ENCODE measurements at places on chromosomes 7 and 10. TPM values are rescaled to one million over a fixed set of nuclear protein-coding genes. Genes with fewer than 3 reads are reported as not detected.

NPC1L1 gene
- not detected for total RNA-seq

DNA sequence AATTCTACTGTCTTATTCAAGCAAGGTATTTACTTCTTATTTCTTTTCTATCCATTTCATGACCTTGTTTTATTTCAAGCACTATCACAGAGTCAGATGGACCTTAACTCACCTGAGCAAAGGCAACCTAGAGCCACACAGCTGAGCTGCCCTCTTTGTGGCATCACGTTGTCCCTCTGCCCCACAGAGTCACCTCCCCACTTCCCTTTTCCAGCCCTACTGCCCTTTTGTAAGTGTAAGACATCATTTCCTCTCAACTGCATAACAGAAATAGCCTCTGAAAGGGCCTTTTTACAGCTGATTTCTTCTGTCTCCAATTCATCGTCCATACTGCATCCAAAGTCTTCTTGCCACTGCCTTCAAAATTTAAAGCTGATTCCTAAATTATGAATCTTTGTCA is 946.0 kb downstream of the NRG3 start:
- DNase-seq = no peak

GRCh38 chr10:59688921-59689351 is 20.7 kb downstream of the SLC16A9 start:
- no peak for DNase-seq

DNA sequence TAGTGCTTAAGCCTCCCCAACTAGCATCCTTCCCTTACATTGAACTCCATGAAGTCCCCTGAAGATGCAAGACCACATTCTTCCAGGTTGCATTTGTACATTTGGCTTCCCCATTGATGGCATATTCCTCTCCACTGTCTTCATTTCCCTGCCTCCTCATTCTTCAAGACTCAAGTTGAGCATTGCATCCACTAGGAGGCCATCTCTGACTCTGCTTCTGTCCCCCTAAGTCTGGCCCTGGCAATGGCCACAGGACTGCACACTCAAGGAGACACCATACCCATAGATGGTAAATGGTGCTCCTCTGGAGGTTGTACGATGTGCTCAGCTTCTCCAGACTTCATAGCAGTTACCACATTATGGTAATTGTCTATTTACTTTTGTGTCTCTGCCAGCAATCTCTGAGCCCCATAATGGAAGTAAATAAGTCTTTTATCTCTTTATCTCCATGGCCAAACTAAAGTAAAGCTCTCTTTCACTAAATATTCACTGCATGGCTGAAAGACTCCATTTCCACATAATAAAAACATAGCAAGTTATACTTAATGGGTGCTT is 112.6 kb downstream of the PTPRZ1 start:
- no peak for DNase-seq

All from Panc1 (cell line).